ENCODE measurements at places on chromosomes 16 and 17.

DNA sequence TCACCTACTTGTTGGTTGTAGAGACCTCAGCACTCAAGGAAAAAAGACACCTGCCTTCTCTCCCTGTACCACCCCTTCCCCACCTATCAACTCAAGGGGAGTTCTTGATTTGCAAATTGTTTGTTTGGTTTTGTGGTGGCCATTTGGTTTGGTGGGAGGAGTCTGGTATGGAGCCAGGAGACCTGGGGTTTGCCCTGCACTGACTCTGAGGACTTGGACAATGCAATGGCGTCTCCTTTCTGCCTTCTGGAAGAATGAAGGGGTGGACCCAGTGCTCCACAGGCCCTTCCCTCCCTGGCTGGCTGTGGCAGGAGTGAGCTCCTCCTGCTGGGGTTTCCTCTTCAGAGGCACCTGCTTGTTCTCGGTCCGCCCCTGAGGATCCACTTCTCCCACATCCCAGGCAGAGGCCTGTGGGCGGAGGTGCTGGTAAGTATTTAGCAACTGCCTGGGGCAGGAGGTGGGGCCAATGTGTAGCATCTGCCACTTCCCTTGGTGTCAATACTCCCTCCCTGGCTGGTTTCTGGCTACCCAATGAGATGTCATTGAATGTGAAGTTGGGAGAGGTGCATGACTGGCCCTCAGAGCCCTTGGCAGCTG is 164.5 kb downstream of the NTN1 start:
- DNase-seq = no peak

- DNase-seq = no peak
Measured at GRCh38 chr17:78668847-78669246, 91.7 kb upstream of the DNAH17 start.

DNA sequence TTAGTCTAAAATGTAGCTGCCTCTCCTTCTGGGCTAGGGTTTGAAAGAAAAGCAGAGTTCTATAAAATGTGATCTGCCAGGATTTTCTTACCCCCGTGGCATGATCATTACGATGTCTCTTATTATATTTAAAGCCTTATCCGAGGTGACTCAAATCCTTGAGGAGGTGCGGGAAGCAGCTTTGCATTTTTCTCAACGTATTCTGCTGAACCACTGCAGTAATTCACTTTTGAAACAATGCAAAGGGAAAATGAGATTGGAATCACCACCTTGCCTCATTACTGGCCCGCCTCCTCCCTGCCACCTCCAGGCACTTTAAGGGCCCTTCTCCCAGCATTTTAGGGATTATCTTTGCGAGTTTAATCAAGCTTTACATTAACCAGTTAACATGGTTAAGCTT is 9.7 kb upstream of the NOG start:
- DNase-seq = no peak

DNA sequence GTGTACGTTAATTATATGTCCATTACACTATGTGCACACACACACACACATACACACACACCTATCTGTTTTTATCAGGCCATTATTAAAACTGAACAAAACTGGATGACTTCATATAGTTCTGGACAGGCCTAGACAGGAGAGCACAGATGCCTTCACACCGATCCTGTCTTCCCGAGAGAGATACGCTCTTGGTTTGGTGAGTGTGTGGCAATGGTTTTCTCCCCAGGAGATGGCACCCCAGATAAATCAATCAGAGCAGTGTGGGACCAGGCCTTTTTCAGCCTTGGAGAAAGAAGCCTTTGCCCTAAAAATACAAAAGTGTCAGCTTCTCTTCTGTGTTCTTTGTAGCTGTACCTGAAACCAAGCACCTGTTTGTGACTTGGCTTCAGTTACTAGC is 83.7 kb downstream of the CPPED1 start:
- DNase-seq = no peak
